Endodermal cell (in vitro differentiated cells): ENCODE measurements at places on chromosomes 2 and 18.

- no peak for DNase-seq
These were observed 115.0 kb downstream of the EN1 start for GRCh38 chr2:118732432-118732831.

DNA sequence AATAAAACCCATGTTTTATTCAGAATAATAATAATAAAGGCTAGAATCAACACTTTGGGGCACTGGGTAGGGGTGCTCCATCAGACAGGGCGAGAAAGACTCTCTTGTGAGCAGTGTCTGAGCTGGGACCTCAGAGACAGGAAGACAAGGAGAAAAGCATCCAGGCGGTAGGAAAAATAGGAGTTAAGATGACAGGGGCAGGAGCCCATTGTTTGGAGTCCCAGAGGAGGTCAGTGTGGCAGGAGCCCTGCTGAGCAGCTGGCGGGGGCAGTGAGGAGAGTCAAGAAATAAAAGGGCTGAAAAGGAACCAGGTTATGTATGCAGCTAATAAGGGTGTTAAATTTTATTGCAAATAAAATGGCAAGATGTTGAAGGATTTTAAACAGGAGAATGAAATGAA is 457.4 kb downstream of the FBXO15 start:
- DNase-seq: peak; percentile 69

DNA sequence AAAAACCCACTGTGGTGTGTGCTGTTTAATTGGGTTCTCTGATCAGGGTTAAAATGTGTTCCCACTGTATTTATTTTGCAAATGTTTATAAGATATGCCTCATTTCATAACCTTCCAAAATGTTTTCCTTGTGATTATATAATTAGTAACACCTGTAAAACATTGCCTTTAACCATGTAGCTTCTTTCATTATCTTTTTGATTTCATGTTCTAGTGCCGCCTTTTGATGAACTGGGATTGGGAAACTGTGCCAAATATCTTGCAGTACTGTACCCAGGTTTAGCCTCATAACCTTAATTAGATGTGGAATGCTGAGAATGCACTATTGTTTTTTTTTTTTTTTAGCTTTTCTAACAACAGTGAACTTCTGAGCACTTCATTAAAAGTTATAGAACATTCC is 96.9 kb downstream of the TANC1 start:
- no peak for DNase-seq

GRCh38 chr18:13176847-13177246 is 41.7 kb upstream of the LDLRAD4 start:
- no peak for DNase-seq

GRCh38 chr2:41500895-41501294 is 546.9 kb upstream of the PKDCC start:
- DNase-seq: no peak

GRCh38 chr18:37409878-37410277 is 155.7 kb downstream of the CELF4 start:
- DNase-seq: peak; percentile 62

DNA sequence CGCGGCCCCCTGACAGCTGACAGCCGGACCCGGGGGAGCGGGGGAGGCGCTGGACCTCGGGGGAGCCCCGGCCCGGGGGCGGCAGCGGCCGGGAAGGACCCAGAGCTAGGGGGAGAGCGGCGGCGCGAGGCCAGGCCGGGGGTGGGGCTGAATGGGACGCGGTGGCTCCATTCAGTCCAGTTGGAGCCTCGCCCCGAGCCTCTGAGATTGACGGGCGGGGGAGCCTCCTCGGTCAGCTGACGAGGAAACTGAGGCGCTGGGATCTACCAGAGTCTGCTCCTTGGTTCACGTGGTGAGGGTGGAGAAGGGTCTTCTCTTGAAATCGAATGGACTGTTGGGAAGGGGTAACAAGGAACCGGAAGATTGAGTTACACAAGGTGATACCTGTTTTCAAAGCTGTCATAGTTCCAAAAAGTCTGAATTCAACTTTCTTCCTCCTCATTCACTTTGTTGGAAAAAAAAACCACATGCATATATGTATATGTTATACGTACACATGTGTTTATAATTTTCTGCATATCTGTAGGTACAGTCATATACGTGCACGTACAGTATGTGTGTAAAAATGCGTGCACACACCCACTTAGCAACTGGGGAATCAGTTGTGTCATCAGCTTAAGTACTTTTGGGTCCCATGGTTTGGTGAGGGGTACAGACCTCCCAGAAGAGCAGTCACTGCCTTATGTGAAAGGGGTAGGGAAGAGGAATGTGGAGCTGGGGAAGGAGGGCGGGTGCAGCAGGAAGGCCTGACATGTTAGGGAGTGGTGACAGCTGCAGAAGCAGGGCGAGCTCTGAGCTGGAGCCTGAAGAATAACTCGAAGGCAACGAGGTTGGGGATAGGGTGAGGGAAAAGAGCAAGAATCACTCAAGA is 628 bp downstream of the PPP1R7 start:
- no peak for DNase-seq

- no peak for DNase-seq
These were observed 1083.2 kb downstream of the SOCS6 start for GRCh38 chr18:71371951-71372605.

- DNase-seq: peak; percentile 83
These were observed 35.5 kb downstream of the DDX18 start for GRCh38 chr2:117850015-117850414.

DNA sequence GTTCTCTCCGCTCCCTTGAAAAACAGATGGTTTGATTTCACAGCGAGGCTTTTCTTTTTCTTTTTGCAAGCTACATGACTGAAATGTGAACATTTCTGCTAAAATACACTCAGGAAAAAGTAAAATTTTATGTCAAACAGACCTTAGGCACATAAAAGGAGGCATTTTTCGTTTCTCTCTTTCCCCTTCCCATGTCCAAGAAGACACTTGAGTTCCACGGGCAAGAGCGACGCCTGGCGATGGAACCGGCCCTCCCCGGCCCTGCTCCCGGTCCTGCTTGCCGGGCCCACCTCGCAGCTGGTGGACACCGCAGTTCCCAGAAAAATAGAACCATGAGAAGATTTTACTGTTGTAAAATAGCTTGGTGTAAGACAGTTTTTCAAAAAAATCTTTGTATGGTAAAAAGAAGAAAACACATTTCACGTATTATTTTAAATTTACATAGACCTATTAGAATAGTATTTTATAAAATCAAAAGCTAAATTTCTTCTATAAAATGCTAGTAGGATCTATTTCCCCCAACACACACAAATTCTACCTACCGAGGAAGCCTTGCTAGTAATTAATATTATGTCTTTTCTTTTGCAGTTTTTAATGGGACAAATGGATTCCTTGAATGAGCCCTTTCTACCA is 2.3 kb upstream of the ALKAL2 start:
- peak; percentile 92 for DNase-seq

DNA sequence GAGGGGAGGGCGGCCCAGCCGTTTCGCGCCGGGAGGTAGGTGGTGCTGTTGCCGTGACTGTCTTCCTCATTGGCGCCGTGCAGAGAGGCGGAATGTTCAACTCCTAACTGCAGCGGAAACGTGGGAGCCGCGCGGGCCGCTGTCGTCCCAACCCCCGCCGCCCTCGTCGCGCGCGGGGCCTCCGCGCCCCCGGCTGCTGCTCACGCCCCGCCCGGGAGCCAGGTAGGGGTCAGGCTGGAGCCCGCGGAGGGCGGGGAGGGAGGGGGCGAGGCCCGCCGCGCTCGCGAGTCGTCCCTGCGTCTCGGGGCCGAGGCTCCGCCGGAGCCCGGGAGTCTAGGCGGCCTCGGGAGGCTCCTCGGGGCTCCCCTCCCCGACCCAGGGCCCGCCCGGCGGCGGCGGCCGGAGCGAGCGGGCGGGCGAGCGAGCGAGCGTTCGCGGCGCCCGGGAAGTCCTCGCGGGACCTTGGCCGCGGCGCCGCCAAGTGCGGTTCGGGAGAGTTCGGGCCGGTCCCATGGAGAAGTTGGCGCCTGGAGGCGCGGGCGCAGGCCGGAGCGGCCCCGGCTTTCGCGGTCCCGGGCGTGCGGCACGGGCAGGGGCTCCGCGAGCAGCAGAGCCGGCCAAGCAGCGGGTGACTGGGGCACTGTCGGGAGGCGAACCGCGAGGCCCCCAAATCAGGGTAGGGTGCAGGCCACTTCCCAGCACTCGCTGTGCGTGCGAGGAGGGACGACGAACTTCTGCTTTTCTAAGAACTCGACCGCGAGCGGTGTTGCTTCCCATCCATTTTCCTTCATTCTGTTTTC is at the start of gene MAP3K20:
Gene MAP3K20, plus strand, starts transcription at position 66 of the 800 bp plus-strand sequence. CDS start 15,186 bp downstream, outside the sequence.
- peak; percentile 83 for DNase-seq

DNA sequence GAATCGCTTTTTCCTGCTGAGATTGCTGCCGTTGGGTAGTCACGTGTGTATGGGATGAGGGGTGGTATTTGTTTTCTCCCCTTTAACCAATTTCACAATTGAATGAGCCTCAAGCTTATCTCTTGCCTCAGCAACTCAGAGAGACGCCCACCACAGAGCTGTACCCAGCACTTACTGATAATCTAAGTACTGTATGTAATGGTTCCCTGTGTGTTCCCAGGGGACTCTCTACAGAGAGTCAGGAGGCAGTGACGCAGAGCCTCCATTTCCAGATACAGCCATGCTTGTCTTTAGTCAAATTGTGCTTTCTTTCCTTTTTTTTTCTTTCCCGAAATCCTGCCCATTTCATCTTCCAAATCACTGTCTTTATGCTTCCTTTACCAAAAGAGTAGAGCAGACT is 1102.1 kb upstream of the KLHL29 start:
- DNase-seq: no peak

DNA sequence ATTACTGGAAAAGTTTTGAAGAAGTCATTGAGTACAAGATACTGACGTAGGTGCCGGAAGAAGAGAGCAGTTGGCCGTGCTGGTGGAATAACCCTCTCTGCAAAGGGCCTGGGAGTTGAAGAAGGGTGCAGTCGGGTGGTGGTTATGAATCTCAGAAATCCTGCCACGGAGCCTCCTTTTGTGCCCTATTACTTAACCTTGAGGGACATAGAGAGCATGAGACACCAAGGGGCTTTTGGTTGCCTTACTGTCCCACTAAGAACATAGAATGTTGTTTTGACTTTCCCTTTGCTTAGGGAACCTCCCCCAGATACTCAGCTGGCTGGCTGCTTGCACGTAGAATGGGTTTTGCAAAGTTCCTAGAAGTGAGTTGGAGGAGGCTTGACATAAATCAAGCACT is 1.3 kb upstream of the CD28 start:
- no peak for DNase-seq

- DNase-seq: no peak
These were observed 6.8 kb upstream of the COLEC11 start for GRCh38 chr2:3588084-3588483.

- DNase-seq: no peak
These were observed 392.4 kb downstream of the TNS1 start for GRCh38 chr2:217610401-217610814.
